ENCODE measurements at places on chromosomes 5 and 9. TPM values are rescaled to one million over a fixed set of nuclear protein-coding genes. Genes with fewer than 3 reads are reported as not detected.

The NKD2 gene
- 25.3 TPM for polyA plus RNA-seq

The PCDHGC4 gene
- polyA plus RNA-seq, result 2.9 TPM

The F2RL2 gene
- polyA plus RNA-seq, result 0.49 TPM

The ADGRV1 gene
- 12.8 TPM for polyA plus RNA-seq

The RECK gene
- 66.7 TPM for polyA plus RNA-seq

The CLIC3 gene
- polyA plus RNA-seq, result 0.53 TPM

The ANKRD18B gene
- 2.4 TPM for polyA plus RNA-seq

The SYNPO gene
- polyA plus RNA-seq, result 106 TPM

The EXD3 gene
- polyA plus RNA-seq, result 12.9 TPM

The MCC gene
- polyA plus RNA-seq, result 30.7 TPM

The MARVELD2 gene
- 29.3 TPM for polyA plus RNA-seq

The GFI1B gene
- 1.3 TPM for polyA plus RNA-seq

The IGFBPL1 gene
- 0.68 TPM for polyA plus RNA-seq

The PPP1R26 gene
- polyA plus RNA-seq, result 38.5 TPM

The PRUNE2 gene
- 9.9 TPM for polyA plus RNA-seq

The FAM153A gene
- 0.40 TPM for polyA plus RNA-seq

The CD72 gene
- 2.6 TPM for polyA plus RNA-seq

The C9orf85 gene
- 16.7 TPM for polyA plus RNA-seq

The C9orf72 gene
- polyA plus RNA-seq, result 21.3 TPM

The IL4 gene
- polyA plus RNA-seq, result 0.46 TPM
